Calu3 (cell line): ENCODE measurements at places on chromosomes 1 and 21.
A peak's percentile ranks its signal among the peaks of the same experiment; 100 is the strongest.

- H3K4me3 ChIP-seq, result peak overlapping the region; percentile 52
- no peaks in the 10 kb centered on the region for H3K27me3 ChIP-seq
- DNase-seq, result peak; percentile 9
- peaks cover 52% of the 10 kb centered on the region for H3K4me1 ChIP-seq
- H3K36me3 ChIP-seq, result peaks cover 24% of the 10 kb centered on the region
These were observed 40.6 kb upstream of the RAB4A start for GRCh38 chr1:229230140-229230892.

DNA sequence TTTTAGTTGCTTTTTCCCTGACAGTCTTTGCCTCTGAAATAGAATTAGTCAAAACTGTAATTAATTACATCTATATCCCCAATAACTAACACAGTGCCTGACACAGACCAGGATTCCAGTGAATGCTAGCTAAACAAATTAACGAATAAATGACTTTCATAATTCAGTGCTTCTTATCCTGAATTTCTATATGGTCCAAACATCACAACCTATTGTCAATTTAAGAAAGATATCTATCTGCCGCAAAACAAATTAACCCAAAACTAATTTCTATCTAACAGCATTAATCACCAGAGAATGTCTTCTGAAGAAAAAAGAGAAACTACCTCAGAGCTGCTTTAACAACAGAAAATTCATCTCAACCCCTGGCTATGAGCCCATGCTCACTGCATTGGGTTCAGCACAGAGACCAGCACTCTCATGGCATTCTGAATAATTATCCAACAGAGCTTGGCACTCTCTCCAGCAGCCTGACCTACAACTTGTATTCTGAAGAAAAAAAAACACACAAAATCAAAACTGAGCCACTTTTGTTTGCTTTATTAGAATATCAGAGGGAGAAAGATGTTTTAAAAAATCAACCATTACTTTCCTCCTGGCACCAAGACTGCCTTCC is 547.3 kb upstream of the BEND5 start:
- H3K4me3 ChIP-seq, result no peak overlapping the region
- no peaks in the 10 kb centered on the region for H3K27me3 ChIP-seq

GRCh38 chr1:112504661-112505399 is 3.9 kb upstream of the WNT2B start:
- H3K4me3 ChIP-seq, result no peak overlapping the region
- H3K27ac ChIP-seq, result no peak overlapping the region
- H3K4me1 ChIP-seq, result no peaks in the 10 kb centered on the region
- H3K27me3 ChIP-seq, result peaks cover 31% of the 10 kb centered on the region
- no peak for DNase-seq

- no peak for DNase-seq
- H3K27me3 ChIP-seq, result no peaks in the 10 kb centered on the region
- H3K4me1 ChIP-seq, result no peaks in the 10 kb centered on the region
- no peaks in the 10 kb centered on the region for H3K36me3 ChIP-seq
These were observed 2.0 kb downstream of the PDPN start for GRCh38 chr1:13585612-13585991.
